ENCODE measurements at places on chromosomes 1 and 21.

DNA sequence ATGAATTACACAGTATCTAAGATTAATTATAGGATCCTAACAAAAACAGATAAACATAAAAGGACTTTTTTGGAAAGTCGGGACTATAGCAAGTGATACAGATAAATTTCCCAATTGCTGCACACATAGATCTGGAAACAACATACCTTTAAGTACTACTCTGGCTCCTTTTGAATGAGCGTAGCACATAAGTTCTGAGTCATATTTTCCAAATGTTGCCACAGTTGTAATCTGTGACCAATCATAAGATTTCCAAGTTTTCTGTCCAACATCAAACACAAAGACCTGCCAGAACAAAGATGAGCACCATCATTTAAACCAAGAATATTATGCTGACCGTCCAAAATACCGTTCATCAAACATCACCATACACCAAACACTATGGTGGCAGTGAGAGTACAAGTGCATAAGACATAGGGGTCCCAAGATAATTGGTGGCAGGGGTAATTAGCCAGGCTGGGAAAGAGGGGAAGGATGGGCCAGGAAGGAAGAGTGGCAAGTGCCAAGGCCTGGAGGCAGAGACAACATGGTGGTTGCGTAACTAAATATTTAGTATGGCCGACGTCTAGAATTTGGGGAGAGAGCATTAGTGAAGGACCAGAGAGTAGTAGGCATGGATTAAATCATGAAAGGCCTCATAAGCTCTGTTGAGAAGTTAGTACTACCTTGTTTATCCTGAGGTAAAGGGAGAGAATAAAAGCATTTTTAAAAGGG is 3.6 kb downstream of the CTBS start:
- H3K36me3 ChIP-seq, result peaks cover 17% of the 10 kb centered on the region
- H3K4me3 ChIP-seq, result no peak overlapping the region
- no peaks in the 10 kb centered on the region for H3K27me3 ChIP-seq
- peaks cover 29% of the 10 kb centered on the region for H3K4me1 ChIP-seq
- H3K27ac ChIP-seq, result no peak overlapping the region
- no peak for DNase-seq

DNA sequence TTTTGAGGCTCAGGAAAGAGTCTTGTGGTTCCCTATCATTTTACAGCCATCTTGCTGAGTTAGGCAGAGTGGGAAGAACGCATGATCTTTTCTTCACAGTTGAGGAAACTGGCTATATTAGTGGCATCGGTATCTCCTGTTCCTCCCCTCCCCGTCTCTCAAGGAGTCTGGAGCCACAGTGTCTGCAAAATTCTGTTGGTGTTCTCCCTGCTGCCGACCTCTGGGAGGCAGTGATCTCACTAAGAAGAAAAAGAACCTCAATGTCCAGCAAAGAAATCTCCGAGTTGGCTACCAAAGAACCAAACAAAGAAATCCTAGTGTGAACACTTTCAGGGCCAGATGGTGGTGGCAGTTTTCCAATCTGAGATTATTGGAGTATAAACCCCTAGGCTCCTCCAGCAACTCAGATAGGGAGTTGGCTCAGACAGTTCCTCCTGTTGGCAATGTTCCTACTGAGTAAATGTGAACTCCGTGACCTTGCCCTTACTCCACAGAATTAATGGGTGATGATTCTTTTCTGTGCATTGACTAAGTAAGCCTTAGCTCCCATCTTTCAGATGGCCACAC is 41.2 kb downstream of the PRAMEF20 start:
- H3K36me3 ChIP-seq, result no peaks in the 10 kb centered on the region
- no peak for DNase-seq
- H3K27ac ChIP-seq, result no peak overlapping the region
- H3K4me3 ChIP-seq, result no peak overlapping the region

DNA sequence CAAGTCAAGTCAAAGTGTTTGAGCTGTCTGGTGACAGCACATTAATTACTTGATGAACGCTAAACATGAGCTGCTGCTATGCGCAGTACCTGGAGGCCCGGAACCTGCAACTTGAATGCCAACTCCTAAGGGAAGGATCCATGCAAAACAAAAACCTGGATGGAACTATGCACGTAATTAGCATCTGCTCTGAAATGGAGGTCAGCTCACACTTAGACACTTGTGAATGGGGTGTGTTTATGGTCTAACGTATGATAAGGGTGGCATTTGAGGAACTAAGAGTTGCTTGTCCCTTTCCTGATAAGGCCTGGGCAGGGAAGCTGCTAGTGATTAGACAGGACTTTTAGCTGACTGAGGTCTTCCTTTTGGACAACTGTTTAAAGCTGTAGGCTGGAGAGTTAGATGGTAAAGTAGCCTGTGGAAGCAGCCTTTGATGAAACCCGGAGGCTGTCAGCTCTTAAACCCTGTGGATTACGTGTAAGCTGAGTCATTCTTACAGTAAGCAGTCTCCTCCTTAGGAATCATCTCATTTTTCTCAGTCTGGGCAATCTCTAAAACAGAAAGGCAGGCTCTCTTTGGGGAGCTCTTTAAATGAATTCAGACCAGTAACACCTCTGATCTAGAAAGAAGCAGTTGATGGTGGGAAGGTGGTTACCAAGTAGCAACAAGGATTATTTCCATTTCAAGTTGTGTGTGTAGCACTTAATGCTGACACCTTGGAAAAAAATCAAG is 6.8 kb downstream of the TENT5C start:
- H3K4me3 ChIP-seq, result peak overlapping the region; percentile 99
- H3K27me3 ChIP-seq, result no peaks in the 10 kb centered on the region
- no peak for DNase-seq
- H3K27ac ChIP-seq, result peak overlapping the region; percentile 55

DNA sequence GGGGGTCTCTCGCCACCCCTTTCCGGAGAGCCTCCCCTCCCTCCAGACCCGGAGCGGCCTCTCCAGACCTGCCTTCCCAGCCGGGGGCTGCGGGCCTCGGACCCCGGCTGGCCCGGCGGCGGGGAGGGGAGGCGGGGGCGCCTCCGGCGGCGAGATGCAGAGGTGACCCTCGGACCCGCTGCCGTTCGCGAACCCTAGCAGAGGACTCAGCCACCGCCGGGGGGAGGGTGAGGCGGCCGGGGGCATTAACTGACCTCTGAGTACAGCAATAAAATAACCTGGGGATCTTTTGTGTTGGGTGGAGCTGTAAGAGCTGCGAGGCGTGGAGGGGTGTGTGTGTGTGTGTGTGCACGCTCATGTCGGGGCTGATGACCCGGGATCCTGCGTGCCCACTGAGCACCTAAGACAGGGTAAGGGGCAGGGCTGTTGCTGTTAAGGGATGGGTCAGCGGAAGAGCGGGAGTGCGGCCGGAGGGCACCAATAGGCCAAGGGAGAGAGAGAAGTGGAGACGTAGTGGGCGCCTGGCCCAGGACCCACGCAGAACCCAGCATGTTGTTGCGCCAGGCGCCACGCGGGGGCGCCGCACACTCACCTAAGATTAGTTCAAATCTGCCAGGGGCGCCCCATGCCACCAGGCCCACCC is 6.3 kb downstream of the HAPLN2 start:
- peaks cover 20% of the 10 kb centered on the region for H3K4me1 ChIP-seq
- H3K27me3 ChIP-seq, result peaks cover 20% of the 10 kb centered on the region
- peak; percentile 62 for DNase-seq

DNA sequence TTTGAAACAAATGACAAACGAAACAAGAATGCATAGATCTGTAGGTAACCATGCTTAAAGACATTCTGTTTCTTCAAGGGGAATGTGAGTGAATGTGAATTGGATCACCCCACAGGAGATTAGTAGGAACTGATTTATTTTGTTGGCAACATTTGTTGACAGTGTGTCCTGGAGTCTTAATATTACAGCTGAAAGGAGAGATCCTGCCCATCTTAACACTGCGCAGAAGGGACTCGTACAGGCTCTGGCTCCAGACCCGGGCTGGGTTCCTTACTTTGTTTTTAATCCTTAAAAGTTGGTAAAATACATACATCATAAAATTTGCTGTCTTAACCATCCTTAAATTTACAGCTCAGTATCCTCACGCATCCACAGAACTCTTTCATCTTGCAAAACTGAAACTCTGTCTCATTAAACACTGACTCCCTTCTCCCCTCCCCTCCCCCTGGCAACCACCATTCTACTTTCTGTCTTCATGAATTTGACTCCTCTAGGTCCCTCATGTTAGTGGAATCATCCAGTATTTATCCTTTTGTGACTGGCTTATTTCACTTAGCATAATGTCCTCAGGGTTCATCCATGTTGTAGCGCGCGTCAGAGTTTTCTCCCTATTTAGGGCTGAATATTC is 74.1 kb downstream of the GALNT2 start:
- no peak overlapping the region for H3K4me3 ChIP-seq
- H3K27me3 ChIP-seq, result no peaks in the 10 kb centered on the region
- H3K36me3 ChIP-seq, result no peaks in the 10 kb centered on the region
- no peak for DNase-seq

- no peaks in the 10 kb centered on the region for H3K36me3 ChIP-seq
- no peak for DNase-seq
- no peak overlapping the region for H3K27ac ChIP-seq
- H3K27me3 ChIP-seq, result no peaks in the 10 kb centered on the region
- H3K4me3 ChIP-seq, result no peak overlapping the region
These were observed 37.9 kb downstream of the ETNK2 start for GRCh38 chr1:204113896-204114295.

DNA sequence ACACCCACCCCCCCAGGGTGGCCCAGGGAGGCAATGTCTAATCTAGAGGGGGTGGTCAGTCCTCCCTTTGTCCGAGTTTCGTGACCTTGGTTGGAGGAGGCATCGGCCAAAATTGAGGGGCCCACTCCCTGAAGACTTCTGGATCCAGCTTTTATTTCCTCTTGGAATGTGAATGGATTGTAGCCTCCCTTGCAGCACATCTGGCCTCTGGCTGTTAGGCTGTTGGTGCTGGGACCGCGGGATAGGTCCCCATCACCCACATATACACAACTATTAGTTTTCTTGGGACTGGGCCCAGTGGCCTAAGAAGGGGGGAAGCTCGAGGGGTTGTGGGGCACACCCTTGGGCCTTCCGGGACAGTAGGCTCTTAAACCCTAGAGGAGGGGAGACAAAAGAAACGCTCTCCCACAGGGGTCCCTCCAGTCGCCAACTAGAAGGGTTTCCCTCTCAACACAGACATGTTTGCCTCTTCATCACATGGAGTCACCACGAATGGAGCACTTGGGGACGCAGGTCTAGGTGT is 2.5 kb downstream of the LHX4 start:
- H3K4me1 ChIP-seq, result peaks cover 63% of the 10 kb centered on the region
- DNase-seq, result no peak
- H3K27ac ChIP-seq, result no peak overlapping the region
- H3K36me3 ChIP-seq, result no peaks in the 10 kb centered on the region
- peaks cover 34% of the 10 kb centered on the region for H3K27me3 ChIP-seq
- no peak overlapping the region for H3K4me3 ChIP-seq

- H3K27me3 ChIP-seq, result no peaks in the 10 kb centered on the region
- DNase-seq, result peak; percentile 34
- H3K36me3 ChIP-seq, result no peaks in the 10 kb centered on the region
- no peaks in the 10 kb centered on the region for H3K4me1 ChIP-seq
- no peak overlapping the region for H3K27ac ChIP-seq
- no peak overlapping the region for H3K4me3 ChIP-seq
These were observed 132.9 kb upstream of the WNT4 start for GRCh38 chr1:22275626-22276395.

DNA sequence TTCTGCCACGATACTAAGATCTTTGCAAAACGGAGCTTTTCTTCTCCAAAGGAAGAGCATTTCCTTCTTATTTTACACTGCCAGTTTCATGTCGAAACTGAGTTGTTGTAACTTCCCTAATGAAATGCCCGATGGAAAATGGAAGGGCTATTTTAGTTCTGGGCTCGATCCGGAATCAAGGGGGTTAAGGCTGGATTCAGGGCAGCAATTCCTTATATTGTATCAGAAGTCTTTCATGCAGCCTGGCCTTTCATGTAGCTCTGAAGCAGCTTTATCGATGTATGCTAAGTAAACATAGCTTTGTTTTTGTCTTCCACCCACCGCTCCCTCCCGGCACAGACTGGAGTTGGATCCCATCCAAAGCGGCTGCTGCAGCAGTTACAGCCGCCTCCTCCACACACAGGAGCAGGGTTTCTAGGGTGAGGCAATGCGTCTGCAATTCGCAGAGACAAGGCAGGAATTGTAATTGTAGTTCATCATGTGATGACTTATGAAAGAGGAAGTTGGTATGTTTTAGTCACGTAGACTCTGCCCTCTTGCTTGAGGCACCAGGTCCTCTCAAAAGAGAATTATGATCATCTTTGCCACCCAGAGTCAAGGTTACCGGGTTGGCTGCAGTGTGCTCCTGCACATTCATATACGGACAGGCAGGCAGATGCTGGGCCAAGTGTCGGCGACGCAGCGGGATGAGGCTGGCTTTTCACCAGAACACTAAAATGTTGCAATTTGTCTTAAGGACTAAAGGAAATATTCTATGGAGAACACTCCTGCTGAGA is 2.6 kb upstream of the IRF2BP2 start:
- H3K4me3 ChIP-seq, result peak overlapping the region; percentile 78
- peaks cover 35% of the 10 kb centered on the region for H3K4me1 ChIP-seq
- peak overlapping the region; percentile 99 for H3K27ac ChIP-seq
- no peaks in the 10 kb centered on the region for H3K27me3 ChIP-seq
- H3K36me3 ChIP-seq, result peaks cover 3% of the 10 kb centered on the region

DNA sequence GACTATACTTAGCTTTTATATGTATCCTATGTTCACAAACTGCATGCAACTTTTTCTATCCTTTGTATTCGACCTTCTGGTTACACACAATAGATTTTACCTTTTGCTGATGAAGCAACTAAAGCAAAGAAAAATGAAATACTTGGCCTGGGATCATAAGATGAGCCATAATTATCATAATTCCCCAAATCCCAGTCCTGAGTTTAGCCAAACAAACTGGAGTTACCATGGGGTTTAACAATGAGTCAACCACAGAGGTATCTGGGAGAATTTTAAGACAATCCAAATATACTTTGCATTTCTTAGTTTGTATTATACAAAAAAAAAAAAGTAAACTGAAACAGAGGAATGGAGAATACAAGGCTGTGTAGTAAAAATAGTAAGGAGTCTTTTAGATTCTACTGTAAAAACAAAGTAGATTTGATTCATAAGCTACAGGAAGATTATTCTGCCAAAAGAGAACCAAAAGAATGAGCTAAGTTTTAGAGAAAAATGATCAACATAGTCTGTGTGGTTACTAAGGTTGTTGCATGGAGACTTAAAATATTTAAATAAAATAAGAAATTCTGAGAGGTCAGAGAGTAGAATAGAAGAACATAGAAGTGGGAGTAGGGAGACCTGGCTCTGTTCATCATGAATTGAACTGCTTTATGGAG is 60.4 kb upstream of the GORAB start:
- H3K27ac ChIP-seq, result no peak overlapping the region
- H3K36me3 ChIP-seq, result no peaks in the 10 kb centered on the region
- H3K4me1 ChIP-seq, result no peaks in the 10 kb centered on the region

All from CD4-positive, CD25-positive, alpha-beta regulatory T cell (primary cell).